ENCODE measurements at places on chromosomes 6 and 20.

DNA sequence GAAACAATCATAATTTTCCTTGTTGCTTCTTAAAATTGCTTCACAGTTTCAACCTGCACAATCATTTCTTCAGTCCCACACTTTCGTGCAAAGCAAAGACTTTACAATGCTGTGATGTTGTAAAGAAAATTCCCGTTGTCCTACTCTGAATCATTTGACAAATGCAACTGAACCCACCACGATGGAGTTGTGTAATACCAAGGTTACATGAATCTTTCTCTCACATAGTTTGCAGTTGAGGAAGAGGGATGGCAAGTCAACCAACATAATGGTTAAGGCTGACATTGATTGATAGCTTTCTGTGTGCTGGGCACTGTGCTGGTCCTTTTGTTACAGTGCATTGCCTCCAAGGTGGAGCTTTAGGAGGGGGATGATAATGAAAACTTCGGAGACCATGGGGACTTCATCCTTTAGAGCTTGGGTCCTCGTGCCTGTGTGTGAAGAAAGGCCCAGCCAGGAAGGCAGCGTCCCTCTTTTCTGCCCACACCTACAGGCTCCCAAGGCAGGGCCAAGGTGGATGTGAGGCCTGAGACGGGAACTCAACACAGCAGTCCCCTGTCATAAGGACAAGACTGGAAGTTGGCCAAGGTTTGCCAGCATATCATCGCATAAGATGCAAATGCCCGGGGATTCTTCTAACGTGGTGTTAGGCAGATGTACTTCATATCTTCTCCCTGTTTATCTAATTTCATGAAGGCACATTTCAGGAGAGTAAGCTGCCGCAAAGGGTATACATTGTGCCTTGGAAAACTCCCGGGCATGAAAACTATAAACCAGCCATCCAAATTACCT is 96.9 kb downstream of the LY86 start:
- no peak for DNase-seq

GRCh38 chr6:66230591-66230990 is 523.6 kb upstream of the EYS start:
- no peak for DNase-seq

- no peak for DNase-seq
Measured at GRCh38 chr6:43699564-43700186, 12.1 kb upstream of the MRPS18A start.

DNA sequence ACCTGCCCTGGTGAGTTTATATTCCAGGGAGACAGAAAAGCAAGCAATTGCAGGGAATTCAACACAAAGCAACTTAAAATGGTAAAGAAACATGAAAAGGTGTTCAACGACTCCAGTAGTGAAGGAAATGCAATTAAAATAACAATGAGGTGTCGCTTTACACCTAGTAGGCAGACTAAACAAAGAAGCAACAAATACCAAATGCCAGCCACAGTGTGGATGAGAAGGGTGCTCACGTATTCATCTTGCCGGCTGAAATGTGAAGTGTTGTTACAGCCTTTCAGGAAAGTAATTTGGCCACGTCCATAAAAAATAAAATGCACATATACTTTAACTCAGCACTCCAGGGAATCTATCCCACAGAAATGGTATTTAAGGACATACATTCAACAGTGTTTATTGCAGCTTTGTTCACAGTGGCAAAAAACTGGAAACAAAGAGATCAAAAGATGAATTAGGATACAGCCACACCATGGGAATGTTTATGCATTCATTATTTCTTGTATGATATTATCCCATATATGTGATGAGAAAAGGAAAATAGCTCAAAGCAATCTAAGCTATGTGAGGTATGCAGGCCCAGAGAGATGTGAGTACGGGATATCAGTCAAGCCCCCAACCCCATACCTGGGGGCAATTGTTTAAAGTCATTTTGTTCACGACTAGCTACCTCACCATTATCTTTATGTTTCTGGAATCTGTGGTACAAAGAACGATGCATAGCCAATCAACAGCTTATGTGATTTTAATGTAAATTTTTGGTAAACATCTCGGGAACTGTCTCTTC is 266.0 kb upstream of the SOX4 start:
- no peak for DNase-seq

DNA sequence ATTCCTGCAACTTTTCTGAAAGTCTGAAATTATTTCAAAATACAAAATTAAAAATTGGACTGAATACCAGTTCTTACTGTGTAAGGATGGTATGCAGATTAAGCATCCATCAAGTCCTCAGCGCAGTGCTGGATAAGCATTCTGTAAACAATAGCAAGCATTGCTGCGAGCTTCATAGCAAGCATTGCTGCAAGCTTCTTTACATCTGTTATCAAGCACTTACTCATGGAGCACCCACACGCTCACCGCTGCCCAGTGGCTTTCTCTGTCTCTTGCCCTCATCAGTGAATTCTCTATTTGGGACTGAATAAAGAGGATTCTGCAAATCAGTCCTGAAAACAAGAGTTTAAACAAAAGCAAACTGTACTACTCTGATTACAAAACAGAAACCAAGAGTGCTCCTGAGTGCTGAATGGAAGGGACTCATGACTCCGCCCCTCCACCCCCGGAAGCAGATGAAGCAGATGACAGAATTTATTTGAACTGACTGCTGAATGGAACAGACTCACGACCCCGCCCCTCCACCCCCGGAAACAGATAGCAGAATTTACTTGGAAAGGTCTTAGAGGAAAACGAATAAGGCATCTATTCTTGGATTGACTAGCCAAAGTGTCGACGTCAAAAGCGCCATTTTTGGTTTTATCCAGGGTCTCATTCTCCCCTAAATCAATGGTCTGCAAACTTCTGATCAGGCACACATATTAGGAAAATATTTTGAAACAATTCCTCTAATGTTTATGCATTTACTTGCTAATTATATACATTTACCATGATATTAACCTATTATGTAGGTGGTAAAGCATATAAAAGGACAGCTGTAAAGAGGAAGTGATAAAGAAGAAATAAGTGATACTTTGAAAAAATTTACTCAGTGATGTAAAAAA is 22.1 kb upstream of the EYA2 start:
- DNase-seq: no peak

DNA sequence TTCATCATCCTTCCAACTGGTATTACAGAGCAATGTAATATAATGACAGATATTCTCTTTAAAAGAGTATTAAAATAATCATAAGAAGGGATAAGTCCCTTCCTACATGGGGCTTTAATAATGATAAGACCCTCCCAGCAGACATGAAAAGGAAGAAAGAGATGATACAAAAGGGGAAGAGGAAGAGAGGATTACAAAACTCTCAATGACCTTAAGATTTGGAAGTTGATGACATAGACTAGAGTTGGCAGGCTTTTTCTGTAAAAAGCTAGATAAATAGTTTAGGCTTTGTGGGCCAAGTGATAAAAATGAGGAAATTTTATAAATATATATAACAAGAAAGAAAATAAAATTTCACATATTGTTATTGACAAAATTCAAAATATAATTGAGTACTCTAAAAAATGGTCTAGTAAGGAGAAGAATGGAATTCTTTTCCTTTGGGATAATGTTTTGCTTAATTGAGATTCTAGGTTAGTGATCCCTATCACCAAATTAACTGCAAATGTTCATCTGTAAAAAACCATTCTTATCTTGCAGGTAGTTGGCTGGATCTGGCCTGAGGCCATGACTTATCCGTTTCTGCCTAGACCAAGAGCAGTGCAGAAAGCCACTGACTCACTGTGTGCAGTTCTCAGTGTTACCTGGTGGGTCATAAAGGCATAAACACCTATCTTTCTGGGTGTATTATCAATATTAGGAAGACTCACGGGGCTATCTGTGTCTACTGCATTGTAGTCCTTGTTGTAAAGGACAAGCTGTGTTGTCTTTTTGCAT is 11.0 kb downstream of the RIPOR2 start:
- DNase-seq: no peak

DNA sequence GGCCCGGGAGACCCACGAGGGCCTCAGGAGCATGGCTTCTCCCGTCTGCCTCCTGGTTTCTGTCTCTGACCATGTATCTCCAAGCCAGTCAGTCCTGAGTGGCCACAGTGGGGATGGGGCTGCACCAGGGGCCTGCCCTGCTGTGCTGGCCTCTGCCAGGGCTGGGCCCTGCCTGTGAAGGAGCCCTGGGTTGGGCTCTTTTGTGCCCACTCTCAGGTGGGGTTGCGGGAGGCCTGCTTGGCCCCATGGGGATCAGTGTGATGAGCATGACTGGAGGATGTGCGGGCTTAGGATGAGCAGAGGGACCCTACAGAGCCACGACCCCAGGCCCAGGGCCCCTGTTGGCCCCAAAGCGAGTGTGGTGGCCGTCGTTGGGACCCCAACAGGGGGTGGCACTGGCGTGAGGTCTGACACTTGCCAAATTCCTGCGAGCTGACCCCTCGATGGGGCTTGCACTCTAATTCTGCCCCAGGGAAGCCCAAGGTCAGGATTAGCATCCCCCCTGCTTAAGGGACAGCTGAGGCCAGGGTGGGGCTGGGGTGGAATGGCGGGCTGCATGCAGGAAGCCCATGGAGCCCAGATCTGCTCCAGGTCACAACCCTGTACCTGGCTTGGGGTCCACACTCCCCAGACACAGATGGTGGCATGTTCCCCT is 90.0 kb upstream of the BHLHE23 start:
- DNase-seq: no peak

GRCh38 chr6:154331750-154332149 is 24.9 kb downstream of the IPCEF1 start:
- DNase-seq: no peak

DNA sequence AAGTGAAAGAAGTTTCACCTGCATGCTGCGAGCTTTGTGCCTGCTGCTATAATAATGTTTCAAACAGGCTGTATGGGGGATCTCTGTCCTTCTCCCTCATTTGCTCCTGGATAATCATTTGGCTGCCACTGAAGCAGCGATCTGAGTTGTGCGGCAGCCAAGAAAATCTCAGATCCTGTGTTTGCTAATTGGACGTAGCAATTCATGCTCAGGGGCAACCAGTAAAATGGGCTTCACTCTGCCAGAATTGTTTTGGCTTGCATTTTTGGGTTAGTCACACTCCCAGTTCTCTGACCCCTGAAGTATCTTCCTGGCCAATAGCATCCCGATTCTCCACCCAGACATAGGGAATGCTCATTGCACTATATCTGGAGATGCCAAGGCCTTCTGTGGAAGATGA is 13.7 kb upstream of the STXBP5 start:
- no peak for DNase-seq
